ENCODE measurements at places on chromosomes 1 and 21. TPM values are rescaled to one million over a fixed set of nuclear protein-coding genes. Genes with fewer than 3 reads are reported as not detected.
A peak's percentile ranks its signal among the peaks of the same experiment; 100 is the strongest.

SIPA1L2 gene
- total RNA-seq = 45.6 TPM

DNA sequence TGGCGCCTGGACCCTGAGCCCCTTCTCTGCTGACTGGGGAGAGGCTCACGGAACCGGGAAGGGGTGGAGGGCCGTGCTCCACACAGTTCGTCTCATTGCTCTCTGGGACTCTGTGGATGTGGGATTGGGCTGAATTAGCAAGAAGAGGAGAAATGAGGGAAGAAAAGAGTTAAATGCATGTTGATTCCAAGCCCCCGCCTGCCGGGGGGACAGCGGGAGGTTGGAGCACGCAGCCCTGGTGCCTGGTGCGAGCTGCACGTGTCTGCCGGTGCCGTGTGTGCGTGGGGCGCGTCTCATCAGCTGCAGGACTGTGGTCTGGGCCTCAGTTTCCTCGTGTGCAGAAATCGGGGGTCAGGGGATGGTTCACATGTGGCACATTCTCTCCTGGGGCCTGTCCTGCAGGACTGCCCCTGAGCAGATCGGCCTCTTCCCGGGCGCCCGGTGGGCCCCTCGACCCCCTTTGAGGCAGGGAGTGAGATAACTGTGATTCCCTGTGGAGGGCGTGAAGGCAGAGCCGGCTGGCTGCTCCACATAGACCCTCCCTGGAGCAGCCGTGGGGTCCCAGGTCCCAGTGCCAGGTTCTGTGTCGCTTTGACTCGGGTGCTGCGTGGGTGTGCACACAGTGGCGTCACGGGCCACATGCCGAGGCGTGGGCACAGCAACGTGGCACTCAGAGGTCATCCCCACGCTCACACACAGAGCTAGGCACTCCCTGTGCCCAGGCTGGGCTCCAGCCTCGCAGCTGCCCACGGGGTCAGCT is 11.4 kb downstream of the SAMD11 start:
- peaks cover 35% of the 10 kb centered on the region for H3K27me3 ChIP-seq
- H3K36me3 ChIP-seq = no peaks in the 10 kb centered on the region
- H3K27ac ChIP-seq = peak overlapping the region; percentile 68
- H3K4me3 ChIP-seq = peak overlapping the region; percentile 54
- no peak for DNase-seq

- no peak overlapping the region for H3K27ac ChIP-seq
- H3K4me1 ChIP-seq = peaks cover 17% of the 10 kb centered on the region
- no peak for DNase-seq
- H3K4me3 ChIP-seq = no peak overlapping the region
- H3K36me3 ChIP-seq = no peaks in the 10 kb centered on the region
- no peaks in the 10 kb centered on the region for H3K27me3 ChIP-seq
Observed at GRCh38 chr1:93740601-93741031, 59.0 kb upstream of the BCAR3 start.

CFAP74 gene
- 1.5 TPM for total RNA-seq

NGF gene
- 3.3 TPM for total RNA-seq

DNA sequence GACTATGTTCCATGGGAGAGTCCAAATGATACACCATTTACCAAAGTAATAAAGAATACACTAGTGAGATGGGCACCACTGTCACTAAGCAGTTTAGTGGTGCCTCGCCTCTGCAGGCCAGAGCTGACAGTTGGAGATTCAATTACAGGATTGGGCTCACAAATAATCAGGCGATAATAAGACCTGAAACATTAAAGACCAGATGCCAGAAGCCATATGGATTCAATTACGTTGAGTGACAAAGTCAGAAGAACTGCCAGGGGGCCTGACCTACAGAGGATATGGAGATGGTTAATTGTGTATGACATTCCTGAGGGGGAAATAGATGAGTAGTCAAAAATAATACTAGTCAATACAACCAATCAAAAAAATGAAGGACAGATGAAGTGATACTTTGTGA is 65.2 kb upstream of the ST6GALNAC5 start:
- H3K27ac ChIP-seq = no peak overlapping the region
- DNase-seq = no peak
- H3K4me1 ChIP-seq = no peaks in the 10 kb centered on the region
- H3K36me3 ChIP-seq = no peaks in the 10 kb centered on the region
- H3K4me3 ChIP-seq = no peak overlapping the region

CD52 gene
- 0.75 TPM for total RNA-seq

GRCh38 chr1:93541045-93541444 is 93.1 kb downstream of the FNBP1L start:
- H3K4me1 ChIP-seq = no peaks in the 10 kb centered on the region
- H3K27me3 ChIP-seq = no peaks in the 10 kb centered on the region
- H3K4me3 ChIP-seq = no peak overlapping the region
- H3K27ac ChIP-seq = no peak overlapping the region

DNA sequence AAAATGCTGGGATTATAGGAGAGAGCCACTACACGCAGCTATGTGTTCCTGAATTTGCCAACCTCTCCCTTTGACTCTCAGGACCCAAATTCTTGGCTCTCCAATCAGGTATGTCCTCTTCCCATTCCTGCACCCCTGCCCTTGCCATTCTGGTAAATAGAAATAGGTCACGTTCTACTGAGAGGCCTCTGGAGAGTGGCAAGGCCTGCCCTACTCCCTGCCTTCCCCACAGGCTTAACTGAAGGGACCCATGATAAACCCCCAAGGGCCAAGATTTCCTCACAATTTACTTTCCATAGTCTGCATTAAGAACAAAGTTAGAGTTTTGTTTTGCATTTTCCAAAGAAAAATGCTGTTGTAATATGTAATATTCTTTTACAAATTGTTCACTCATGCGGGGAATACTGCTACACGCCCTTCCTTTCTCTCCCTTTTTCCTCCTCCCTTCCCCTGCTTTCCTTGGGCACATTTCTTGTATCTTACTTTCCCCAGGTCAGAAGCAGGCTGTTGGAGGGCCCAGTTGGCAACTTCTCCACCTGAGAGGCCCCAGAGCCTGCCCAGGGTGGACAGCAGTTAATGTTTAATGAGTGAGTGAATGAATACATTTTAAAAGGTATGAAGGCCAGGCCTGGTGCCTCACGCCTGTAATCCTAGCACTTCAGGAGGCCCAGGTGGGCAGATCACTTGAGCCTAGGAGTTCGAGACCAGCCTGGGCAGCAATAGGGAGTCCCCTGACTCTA is 33.9 kb upstream of the PUM1 start:
- DNase-seq = no peak
- H3K27ac ChIP-seq = no peak overlapping the region
- no peaks in the 10 kb centered on the region for H3K36me3 ChIP-seq
- no peaks in the 10 kb centered on the region for H3K27me3 ChIP-seq

DNA sequence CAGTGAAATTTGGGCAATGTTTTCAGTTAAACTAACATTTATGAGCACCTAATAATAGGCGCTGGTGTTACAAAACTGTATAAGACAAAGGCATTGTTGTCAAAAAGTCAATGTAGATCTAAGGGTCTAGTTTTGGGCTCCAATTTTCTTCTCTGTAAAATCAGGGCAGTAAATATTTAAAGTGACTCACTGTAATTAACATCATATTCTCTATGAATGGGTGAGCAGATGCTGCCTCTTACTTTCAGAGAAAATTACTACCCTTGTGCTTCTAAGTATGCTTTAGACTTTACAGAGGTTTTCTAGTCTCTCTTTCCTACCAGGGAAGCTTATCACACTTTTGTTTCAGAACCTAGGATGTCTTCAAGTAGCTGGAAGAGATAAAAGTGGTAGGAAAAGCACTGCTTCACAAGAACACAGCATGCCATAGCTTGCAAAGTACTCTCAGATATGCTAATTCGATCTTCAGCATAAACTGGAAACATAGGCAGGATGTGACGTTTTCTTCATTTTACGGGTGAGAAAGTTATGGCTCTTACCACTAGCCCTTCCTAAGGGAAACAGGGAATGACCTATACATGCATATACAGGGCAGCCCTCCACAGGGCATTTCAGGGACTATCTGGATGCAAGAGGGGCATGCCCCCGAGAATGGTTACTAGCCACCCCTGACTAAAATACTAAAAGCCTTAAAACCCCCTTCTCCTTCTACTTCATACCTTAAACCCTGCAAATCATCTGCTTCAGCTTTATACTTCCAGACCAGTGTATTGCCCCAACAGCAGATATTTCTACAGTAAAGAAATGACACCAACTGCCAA is 2.6 kb downstream of the C1orf116 start:
- peaks cover 10% of the 10 kb centered on the region for H3K36me3 ChIP-seq
- peaks cover 27% of the 10 kb centered on the region for H3K27me3 ChIP-seq
- peak overlapping the region; percentile 95 for H3K4me3 ChIP-seq
- H3K4me1 ChIP-seq = peaks cover 31% of the 10 kb centered on the region
- no peak for DNase-seq

DNA sequence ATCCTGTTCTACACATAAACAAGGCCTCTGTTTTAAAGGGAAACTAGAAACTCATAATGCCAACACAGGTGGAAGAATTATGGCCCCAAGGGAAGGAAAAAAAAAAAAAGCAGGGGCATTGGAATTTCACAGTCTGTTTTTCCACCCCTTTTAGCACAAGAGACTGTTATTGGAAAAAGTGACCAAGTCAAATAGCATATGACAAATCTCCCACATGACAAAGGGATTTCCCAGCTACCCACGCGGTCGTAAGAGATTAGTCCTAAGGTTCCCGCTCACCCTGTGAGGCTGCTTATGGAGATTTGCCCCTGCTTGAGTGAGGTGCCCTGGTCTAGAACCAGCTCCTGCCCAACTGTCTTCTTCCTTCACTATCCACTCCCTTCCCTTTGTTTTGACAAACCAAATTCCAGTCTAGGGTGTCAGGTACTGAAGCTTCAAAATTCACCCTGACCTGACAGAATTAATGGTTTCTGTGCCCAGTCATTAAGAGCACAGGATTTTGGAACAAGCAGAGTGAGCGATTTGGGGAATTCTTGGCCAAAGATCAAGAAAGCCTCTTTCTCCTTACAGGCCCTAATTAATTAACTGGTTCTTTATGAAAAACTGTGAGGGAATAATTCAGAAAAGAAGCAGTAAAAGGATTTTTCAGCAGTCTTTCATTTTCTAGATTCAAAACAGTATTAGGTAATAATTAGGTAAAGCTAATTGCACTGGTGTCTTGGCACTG is 107.3 kb downstream of the NMNAT2 start:
- H3K4me3 ChIP-seq = peak overlapping the region; percentile 44
- H3K27ac ChIP-seq = peak overlapping the region; percentile 92
- peaks cover 36% of the 10 kb centered on the region for H3K4me1 ChIP-seq
- peaks cover 3% of the 10 kb centered on the region for H3K36me3 ChIP-seq

DNA sequence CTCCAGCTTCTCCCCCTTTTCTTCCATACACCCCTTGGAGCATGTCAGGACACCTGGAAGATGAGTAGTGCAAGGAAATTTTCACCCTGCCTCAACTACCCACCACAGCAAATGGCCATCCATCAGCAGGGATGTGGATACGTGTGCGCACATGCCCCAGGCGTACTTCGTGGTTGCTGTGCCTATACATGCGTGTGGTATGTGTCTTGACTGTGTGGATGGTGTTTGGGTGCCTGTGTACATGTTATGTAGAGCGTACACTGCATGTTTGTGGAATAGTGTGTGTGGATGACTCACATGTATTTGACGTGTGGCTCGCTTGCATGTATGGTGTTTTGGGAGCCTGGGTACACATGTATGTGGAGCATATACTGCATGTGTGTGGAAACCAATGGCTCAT is 158.5 kb downstream of the RRAGC start:
- peaks cover 47% of the 10 kb centered on the region for H3K27me3 ChIP-seq
- no peak for DNase-seq
- H3K36me3 ChIP-seq = no peaks in the 10 kb centered on the region
- H3K4me1 ChIP-seq = no peaks in the 10 kb centered on the region
- no peak overlapping the region for H3K27ac ChIP-seq
- no peak overlapping the region for H3K4me3 ChIP-seq

- H3K4me1 ChIP-seq = peaks cover 7% of the 10 kb centered on the region
- no peak overlapping the region for H3K27ac ChIP-seq
- H3K36me3 ChIP-seq = peaks cover 71% of the 10 kb centered on the region
- no peak for DNase-seq
- no peaks in the 10 kb centered on the region for H3K27me3 ChIP-seq
- no peak overlapping the region for H3K4me3 ChIP-seq
Observed at GRCh38 chr1:39564340-39564739, 12.2 kb downstream of the PABPC4 start.

DNA sequence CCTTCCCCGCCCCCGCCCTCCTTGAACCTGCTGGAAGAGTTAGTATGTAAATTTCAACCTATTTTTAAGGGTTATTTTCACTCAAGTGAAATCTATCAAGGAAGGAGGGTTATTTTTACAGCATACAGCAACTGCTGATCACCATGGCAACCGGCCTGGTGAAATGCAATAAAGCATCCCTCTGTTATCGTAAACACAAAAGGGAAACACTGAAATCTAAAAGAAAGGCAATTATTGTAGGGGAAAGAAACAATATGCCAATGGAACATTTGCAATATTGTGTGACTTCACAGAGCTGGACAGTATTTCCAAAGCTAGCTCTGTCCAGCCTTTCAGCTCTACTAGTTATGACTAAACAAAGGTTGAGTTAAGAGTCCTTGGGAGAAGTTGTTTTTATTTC is 588.3 kb upstream of the PBX1 start:
- H3K36me3 ChIP-seq = no peaks in the 10 kb centered on the region
- no peaks in the 10 kb centered on the region for H3K27me3 ChIP-seq
- DNase-seq = no peak
- no peak overlapping the region for H3K27ac ChIP-seq

- peaks cover 8% of the 10 kb centered on the region for H3K36me3 ChIP-seq
- no peaks in the 10 kb centered on the region for H3K4me1 ChIP-seq
Observed at GRCh38 chr21:42993051-42993712, 18.8 kb downstream of the PKNOX1 start.

GRCh38 chr1:223216531-223217205 is 73.6 kb upstream of the TLR5 start:
- H3K4me3 ChIP-seq = no peak overlapping the region
- H3K27me3 ChIP-seq = no peaks in the 10 kb centered on the region
- DNase-seq = peak; percentile 39
- no peaks in the 10 kb centered on the region for H3K36me3 ChIP-seq
- no peak overlapping the region for H3K27ac ChIP-seq

DNA sequence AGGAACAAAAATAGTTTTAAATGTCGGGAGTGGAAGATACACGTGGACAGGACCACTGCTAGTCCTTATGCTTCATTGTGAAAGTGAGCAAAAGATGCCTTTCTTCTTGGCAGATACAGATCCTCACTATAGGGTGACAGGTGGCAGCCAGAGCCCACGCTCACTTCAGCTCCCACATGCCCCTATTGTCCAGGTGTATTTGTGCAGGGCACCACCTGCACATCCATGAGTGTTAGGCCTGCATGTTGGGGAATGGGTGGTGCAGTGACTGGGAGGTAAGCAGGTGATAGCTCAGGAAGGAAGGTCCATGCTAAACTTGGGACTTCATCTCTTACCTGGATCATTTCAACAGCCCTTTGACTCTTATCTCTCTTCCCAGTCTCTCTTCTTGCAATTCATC is 27.4 kb downstream of the SLC5A9 start:
- no peaks in the 10 kb centered on the region for H3K27me3 ChIP-seq
- no peaks in the 10 kb centered on the region for H3K36me3 ChIP-seq
- H3K27ac ChIP-seq = no peak overlapping the region
- H3K4me1 ChIP-seq = no peaks in the 10 kb centered on the region

- no peak for DNase-seq
- peaks cover under 1% of the 10 kb centered on the region for H3K4me1 ChIP-seq
- no peaks in the 10 kb centered on the region for H3K36me3 ChIP-seq
- H3K27me3 ChIP-seq = no peaks in the 10 kb centered on the region
- no peak overlapping the region for H3K27ac ChIP-seq
- H3K4me3 ChIP-seq = no peak overlapping the region
Observed at GRCh38 chr1:246147524-246148461, 359.3 kb downstream of the SMYD3 start.

CSF1 gene
- total RNA-seq = 10.9 TPM

CADM3 gene
- total RNA-seq = 5.8 TPM

GRCh38 chr21:45109831-45110492 is 35.6 kb downstream of the ADARB1 start:
- peaks cover 20% of the 10 kb centered on the region for H3K4me1 ChIP-seq
- DNase-seq = no peak
- H3K27me3 ChIP-seq = no peaks in the 10 kb centered on the region
- H3K36me3 ChIP-seq = no peaks in the 10 kb centered on the region
- H3K27ac ChIP-seq = no peak overlapping the region
